ENCODE measurements at places on chromosomes 5 and 9. TPM values are rescaled to one million over a fixed set of nuclear protein-coding genes. Genes with fewer than 3 reads are reported as not detected.
A peak's percentile ranks its signal among the peaks of the same experiment; 100 is the strongest.

DNA sequence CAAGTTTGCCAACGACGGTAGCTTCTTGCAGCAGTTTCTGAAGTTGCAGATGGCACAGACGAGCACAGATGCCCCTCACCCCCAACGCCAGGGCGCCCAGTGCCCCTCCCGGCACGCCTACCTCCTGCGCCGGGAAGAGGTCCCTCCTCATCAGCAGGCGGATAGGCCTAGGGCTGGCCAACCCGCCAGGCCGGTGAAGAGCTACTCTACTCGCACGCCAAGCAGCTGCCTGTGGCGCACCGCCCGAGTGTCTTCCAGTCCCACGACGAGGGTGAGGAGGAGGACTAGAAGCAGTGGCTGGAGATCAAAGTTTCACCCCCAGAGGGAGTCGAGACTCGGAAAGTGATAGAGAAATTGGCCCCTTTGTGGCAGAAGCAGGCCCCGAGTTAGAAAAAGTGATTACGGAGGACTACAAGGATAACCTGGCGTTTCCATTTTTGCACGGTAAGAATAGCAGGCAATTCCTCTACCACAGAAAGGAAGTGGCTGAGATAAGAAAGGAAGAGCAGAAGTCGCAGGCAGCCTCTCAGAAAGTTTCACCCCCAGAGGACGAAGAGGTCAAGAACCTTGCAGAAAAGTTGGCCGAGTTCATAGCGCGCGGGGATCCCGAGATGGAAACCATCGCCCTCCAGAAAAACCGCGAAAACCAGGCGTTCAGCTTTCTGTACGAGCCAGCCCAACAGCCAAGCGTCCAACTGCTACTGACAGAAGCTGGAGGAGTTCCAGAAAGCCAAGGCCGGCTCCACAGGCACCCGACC is 170.4 kb downstream of the HINT1 start:
- DNase-seq = no peak
- H3K36me3 ChIP-seq = no peaks in the 10 kb centered on the region
- H3K27ac ChIP-seq = no peak overlapping the region
- no peaks in the 10 kb centered on the region for H3K27me3 ChIP-seq

GRCh38 chr5:78677777-78678668 is 29.5 kb upstream of the LHFPL2 start:
- no peaks in the 10 kb centered on the region for H3K4me1 ChIP-seq
- H3K4me3 ChIP-seq = no peak overlapping the region
- DNase-seq = no peak
- H3K36me3 ChIP-seq = no peaks in the 10 kb centered on the region

DNA sequence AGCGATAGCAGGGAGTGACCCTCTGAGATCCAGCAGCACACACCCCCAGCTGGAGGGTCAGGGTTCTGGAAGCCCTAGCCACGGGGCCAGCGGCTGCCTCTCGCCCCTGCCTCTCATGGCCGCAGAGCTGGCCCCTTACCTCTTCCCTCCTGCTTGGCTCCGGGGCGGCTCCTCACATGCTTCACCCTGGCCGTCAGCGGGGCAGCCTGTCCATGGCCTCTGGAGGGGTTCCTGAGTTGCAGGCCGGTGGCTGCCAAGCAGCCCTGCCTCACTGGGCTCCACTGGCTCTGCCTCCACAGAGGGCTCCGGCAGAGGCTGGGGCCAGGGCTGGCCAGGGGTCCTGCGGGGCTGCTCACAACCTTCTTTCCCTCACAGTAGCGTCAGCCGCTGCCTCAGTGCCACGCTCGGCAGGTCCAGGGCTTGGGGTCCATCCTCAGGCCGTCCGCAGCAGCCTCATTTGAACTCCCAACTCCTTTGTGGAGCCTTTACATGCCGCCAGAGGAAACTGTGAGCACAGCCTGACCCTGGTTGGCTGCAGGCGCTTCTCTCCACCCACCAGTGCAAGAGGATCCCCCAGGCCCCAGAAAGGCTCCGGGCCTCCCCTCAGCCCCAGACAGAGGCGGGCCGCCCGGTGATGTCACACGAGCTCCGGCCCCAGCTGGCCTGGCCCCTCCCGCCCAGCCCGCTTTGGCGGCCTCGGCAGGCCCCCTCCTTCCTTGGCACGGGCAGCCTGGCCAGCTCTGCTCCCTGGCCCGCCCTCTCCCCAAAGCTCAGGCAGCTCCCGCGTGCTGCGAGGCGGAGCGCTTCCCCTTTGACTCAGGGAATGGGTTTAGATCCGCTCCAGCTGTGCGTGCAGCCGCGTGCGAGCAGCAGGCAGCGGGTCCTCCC is at the start of gene ANGPTL2:
Gene ANGPTL2 (minus strand): TSS at position 460 of the 888 bp plus-strand sequence. CDS start 13,904 bp downstream, outside the sequence.
- peak; percentile 24 for DNase-seq
- H3K4me3 ChIP-seq = no peak within 1 kb of the TSS
- H3K36me3 ChIP-seq = no peaks in the 10 kb centered on the region
- H3K27ac ChIP-seq = no peak within 1 kb of the TSS
- H3K27me3 ChIP-seq = peaks cover 16% of the 10 kb centered on the region
- H3K4me1 ChIP-seq = peaks cover 14% of the 10 kb centered on the region

GRCh38 chr5:175741556-175741955 is 83.7 kb downstream of the HRH2 start:
- no peak for DNase-seq

DNA sequence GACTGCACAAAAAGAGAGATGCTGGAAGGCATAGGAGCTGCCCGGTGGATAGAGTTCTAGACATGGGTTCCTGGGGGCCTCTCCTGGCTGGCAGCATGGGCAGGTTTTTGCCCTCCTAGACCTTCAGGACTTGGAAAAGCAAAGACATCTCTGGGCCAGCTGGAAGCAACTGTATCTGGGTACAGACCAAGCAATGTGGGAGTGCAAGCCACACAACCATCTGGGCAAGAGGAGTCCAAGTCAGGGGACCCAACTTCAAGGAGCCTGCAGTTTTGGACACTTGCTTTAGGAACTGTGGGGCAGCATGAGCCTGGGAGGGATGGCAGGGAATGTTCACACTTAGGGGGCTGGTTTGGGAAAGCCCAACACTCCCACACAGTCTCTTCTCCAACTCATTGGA is 323.3 kb downstream of the GADD45G start:
- no peak for DNase-seq
- H3K4me3 ChIP-seq = no peak overlapping the region
- peaks cover 6% of the 10 kb centered on the region for H3K4me1 ChIP-seq
- no peaks in the 10 kb centered on the region for H3K27me3 ChIP-seq
- H3K27ac ChIP-seq = no peak overlapping the region

DNA sequence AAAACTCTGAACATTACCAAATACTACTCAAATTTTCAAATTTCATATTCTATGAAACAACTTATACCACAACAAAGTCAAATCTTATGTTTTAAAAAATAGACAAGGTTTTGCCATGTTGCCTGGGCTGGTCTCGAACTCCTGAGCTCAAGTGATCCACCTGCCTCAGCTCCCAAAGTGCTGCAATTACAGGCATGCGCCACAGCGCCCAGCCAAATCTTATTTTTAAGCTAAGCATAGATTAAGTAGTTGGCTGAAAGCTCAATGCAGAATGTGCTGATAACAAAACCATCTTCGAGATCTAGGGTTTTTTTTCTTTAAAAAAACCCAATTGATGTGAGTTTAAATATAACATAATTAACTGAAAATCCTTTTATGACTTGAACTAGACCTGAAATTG is 6.4 kb downstream of the LMBRD2 start:
- no peak for DNase-seq
- no peaks in the 10 kb centered on the region for H3K4me1 ChIP-seq
- H3K4me3 ChIP-seq = no peak overlapping the region
- no peak overlapping the region for H3K27ac ChIP-seq

- H3K36me3 ChIP-seq = no peaks in the 10 kb centered on the region
- no peak overlapping the region for H3K4me3 ChIP-seq
- no peak overlapping the region for H3K27ac ChIP-seq
Measured at GRCh38 chr9:137682428-137683105, 63.8 kb downstream of the EHMT1 start.

GRCh38 chr5:9516591-9516990 is 29.3 kb downstream of the SEMA5A start:
- no peaks in the 10 kb centered on the region for H3K4me1 ChIP-seq
- H3K4me3 ChIP-seq = no peak overlapping the region
- H3K36me3 ChIP-seq = no peaks in the 10 kb centered on the region

DNA sequence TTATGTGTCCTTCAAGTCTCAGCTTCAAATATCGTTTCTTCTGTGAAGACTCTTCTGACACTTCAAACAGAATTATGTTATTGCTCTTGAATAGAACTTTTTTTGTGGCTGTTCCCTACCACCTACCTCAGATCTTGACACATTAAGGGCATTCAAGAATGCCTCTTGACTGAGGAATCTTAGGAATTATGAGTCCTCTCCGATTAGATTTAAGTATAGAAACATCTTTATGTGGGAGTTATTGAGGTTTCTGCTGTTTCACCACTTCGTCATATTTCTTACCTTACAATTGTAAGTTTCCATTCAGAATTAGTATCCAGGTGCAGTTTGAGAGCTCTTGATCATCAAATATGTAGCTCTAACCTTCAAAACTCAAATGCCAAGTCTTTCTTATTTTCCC is 324.2 kb upstream of the NUDT12 start:
- H3K27ac ChIP-seq = no peak overlapping the region
- no peak overlapping the region for H3K4me3 ChIP-seq
- no peak for DNase-seq
- no peaks in the 10 kb centered on the region for H3K27me3 ChIP-seq
- H3K36me3 ChIP-seq = no peaks in the 10 kb centered on the region

GRCh38 chr9:126381195-126381594 is 54.6 kb downstream of the MVB12B start:
- H3K4me3 ChIP-seq = no peak overlapping the region
- no peaks in the 10 kb centered on the region for H3K4me1 ChIP-seq
- no peak for DNase-seq
- no peak overlapping the region for H3K27ac ChIP-seq
- H3K27me3 ChIP-seq = no peaks in the 10 kb centered on the region

DNA sequence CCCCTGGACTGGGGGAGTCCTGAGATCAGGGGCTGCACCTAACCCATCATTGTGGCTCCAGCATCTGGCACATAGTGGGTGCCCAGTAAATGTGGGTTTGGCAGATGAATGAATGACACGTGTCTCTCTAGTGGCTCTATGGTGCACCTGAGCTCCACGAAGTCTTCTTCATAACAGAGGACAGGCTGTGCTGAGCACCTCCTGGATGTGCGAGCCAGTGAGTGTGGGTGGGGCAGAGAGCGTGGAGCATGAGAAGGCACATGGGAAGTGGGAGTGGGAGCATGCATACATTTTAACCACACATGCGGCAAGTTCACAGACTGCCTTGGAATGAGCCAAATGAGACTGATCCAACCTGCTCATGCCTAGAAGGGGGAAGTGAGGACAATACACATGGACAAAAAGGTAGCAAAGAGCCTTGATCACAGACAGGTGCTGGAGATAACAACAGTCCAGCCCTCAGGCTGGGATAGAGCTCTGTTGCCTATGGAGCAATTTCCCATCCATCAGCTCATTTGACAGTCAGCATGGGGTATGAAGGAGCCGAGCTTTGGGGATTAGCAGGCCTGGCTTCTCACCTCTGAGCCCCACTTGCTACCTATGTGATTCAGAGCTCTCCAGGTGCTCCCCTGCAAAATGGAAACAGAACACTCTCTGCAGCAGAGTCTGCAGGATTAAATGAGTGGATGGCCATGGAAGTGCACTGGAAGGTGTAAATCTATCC is 76.2 kb upstream of the TBC1D2 start:
- H3K4me3 ChIP-seq = no peak overlapping the region
- no peaks in the 10 kb centered on the region for H3K36me3 ChIP-seq
- H3K27ac ChIP-seq = no peak overlapping the region
- peaks cover 2% of the 10 kb centered on the region for H3K27me3 ChIP-seq

DNA sequence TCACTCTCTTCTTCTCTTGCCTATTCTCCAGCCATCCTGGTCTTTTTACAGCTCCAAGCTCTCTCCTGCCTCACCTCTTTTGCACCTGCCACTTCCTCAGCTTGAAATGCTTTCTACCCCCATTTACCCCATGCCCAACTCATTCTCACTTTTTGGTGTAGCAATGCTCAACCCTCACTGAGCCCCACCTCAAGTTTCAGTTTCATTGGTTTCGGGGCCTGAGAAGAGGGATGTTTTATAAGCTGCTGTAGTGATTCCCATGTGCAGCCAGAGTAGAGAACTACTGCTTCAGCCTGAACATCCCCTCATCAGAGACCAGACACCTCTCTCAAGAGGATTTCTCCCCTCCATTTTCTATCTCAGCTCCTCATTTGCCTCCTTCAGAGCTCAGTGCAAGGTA is 45.2 kb upstream of the FYB1 start:
- H3K27ac ChIP-seq = peak overlapping the region; percentile 17
- H3K4me3 ChIP-seq = no peak overlapping the region
- DNase-seq = peak; percentile 30

DNA sequence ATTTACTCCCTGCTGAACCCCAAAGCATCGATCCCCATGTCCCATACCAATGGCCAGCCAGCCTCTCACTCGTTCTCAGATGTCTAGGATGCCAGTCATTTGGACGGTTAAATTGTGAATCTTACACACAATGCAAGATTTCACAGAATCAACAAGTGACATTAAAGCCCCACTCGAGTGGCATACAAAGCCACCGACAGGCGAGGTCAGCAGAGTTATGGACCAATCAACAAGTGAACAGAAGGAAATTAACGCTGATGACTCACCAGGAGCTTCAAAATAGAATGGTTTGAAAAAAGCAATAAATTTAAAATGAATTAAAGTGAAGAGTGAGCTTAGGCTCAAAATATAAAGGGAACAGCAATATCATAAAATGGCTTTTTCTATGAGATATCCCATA is 8.2 kb upstream of the RUFY1 start:
- H3K27me3 ChIP-seq = no peaks in the 10 kb centered on the region
- H3K36me3 ChIP-seq = no peaks in the 10 kb centered on the region
- no peaks in the 10 kb centered on the region for H3K4me1 ChIP-seq

DNA sequence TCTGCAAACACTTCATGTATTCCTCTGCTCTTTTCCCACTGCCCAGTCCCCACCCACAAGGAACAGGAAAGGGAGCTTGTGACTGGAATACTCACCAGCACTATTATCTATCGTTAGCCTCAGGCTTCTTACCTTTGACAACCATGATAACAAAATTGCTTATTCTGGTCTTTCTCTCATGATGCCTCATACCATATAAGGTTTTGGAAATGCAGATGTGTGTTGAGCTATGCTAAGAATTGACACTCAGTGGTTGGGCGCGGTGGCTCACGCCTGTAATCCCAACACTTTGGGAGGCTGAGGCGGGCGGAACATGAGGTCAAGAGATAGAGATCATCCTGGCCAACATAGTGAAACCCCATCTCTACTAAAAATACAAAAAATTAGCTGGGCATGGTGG is 25.4 kb downstream of the SOX30 start:
- H3K27me3 ChIP-seq = no peaks in the 10 kb centered on the region
- no peaks in the 10 kb centered on the region for H3K36me3 ChIP-seq
- H3K27ac ChIP-seq = no peak overlapping the region
- no peak for DNase-seq
- H3K4me3 ChIP-seq = no peak overlapping the region
- H3K4me1 ChIP-seq = no peaks in the 10 kb centered on the region

GRCh38 chr9:96258967-96259366 is 43.0 kb downstream of the HSD17B3 start:
- no peaks in the 10 kb centered on the region for H3K36me3 ChIP-seq
- no peak for DNase-seq
- no peak overlapping the region for H3K27ac ChIP-seq
- H3K4me3 ChIP-seq = no peak overlapping the region
- H3K27me3 ChIP-seq = peaks cover 3% of the 10 kb centered on the region

The TLR4 gene
- 2.2 TPM for total RNA-seq

The OR1J2 gene
- not detected for total RNA-seq

The LIFR gene
- not detected for total RNA-seq

The TRIP13 gene
- 0.57 TPM for total RNA-seq

The EIF4E1B gene
- not detected for total RNA-seq

The LVRN gene
- not detected for total RNA-seq
